Activated CD8-positive, alpha-beta memory T cell treated with anti-CD3 and anti-CD28 coated beads for 24 hours (primary cell): ENCODE measurements at places on chromosomes 6 and 20.
A peak's percentile ranks its signal among the peaks of the same experiment; 100 is the strongest.

- DNase-seq: no peak
Measured at GRCh38 chr20:18174906-18175683, 37.4 kb downstream of the KAT14 start.

DNA sequence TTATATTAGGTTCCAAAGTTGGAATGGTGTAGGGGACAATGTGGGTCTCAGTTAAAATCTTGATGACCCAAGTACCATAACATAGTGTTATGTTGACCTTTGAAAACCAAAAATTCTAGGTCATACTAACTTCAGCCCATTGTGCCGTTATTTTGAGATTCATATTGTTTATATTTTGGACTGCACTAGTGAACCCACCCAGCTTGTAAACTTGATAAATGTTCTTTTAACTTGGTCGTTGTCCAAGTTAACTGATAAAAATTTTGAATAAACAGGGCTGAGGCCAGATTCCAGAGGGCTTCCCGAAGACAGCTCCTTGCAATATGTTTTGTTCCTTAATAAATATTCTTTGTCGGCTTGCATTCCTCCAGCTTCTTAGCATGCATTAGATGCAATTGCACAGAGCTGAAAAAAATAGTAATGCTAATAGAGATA lies 90.3 kb downstream of the BCAS1 start:
- no peak for DNase-seq

DNA sequence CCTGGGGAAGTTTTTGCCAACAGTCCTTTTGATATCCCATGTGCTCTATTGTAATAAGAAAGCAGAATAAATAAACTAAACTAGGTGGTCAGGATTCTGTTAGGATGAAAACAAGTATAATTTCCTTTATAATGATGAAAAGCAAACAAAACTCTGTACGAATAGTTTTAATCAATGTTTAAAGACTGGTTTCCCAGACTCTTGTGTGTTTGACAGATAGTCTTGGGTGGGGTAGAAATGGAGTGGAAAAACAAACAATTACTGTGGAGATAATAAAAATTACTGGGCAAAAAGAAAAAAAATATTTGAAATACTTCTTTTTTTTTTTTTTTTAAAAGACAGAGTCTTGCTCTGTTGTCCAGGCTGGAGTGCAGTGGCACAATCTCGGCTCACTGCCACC lies 152.1 kb upstream of the FLRT3 start:
- DNase-seq: no peak

DNA sequence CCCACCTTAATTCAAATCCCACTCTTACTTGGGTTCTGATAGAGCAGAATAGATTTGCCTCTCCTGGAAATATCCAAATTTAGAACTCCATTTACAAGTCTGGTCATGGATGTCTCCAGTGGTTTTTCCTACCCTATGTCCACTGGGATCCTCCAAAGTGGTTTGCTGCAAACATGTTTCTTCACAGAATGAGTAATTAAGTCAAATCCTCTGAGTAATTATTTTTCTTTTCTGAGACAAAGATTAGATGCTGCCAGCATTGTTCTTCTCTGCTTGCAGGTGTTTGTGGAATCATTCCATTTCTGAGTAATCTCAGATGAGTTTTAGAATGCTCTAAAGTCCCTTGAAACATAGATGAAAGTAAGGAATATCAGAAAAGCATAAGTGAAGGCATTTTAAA lies 21.9 kb downstream of the DTD1 start:
- no peak for DNase-seq

- no peak for DNase-seq
Measured at GRCh38 chr6:1437553-1438406, 48.4 kb downstream of the FOXF2 start.

DNA sequence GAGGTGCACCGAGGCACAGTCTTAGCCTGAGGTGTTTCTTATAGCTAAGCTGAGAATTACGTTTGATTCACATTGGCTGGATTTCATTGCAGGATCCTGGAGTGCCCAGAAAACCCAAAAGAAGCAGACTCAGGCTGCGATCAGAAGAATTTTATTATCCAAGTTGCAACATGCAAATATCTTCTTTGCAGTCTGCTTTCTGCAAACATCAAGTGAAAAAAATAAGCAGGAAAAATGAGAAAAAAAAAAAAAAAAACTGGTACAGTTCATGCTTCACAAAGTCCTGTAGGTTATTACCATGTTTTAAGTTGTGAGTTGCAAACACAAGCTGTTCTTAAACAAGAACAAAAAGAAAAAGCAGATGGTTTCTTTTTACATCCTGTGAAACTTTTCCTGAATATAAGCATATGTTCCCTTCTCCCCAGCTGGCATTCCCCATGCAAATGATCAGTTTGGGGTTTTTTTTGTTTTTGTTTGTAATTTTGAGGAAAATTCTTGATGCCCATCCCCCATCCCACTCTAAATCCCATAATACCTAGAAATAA lies 349.0 kb downstream of the CBLN4 start:
- DNase-seq: no peak

DNA sequence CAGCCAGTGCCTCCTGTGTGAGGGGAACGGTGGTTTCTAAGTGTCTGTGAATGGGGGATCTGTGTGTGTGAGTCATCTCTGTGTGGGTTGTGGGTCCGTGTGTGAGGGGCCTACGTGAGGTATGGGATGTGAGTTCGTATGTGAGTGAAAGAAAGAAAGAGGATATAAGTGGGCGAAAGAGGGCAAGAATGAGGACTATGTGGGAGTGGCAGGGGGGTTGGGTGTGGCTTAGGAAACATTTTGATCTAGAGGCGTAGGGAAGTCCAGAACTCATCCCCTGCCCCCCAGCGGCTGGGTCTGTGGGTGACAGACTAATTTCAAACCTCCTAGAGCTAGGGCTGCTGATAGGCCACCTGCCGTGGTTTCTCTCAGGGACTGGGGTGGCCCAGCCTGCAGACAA lies 35.5 kb downstream of the DHX35 start:
- DNase-seq: peak; percentile 87

GRCh38 chr6:62805431-62805830 lies 405.8 kb upstream of the FKBP1C start:
- no peak for DNase-seq

DNA sequence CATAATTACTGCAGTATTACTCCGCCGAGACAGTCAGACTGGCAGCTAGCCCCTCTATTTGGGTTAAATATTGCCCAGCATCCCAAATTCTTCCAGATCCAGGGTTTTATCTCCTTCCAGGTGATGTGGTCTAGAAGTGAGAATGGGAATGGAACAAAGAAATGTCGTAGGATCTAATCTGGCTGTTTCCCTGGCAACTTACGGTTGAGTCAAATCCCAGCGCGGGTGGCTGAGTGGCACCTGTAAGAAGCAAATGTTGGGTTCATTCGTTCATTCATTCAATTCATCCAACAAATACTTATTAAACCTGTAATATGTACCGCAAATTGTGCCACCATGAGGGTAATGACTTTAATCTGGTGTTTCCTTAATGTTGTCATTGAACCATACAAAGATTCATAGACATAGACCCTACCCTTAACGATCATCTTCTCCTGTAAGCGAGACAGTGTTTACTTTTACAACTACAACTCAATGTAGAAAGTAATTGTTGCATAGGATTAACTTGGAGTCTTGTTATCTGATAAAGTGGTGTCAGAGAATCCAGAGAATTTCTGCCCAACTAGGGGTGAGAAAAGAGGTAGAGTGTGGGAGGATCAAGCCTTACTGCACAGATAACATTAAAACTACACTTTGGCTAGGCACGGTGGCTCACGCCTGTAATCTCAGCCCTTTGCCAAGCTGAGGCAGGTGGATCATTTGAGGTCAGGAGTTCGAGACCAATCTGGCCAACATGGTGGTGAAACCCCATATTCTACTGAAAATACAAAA lies 91.3 kb upstream of the ADGRF1 start:
- no peak for DNase-seq

GRCh38 chr20:17228624-17229061 lies 1.8 kb downstream of the PCSK2 start:
- no peak for DNase-seq

GRCh38 chr6:100721256-100721655 lies 159.9 kb downstream of the ASCC3 start:
- DNase-seq: no peak

GRCh38 chr20:45345104-45345936 lies 2.9 kb downstream of the SDC4 start:
- DNase-seq: no peak

GRCh38 chr6:138677538-138677937 lies 96.0 kb upstream of the CCDC28A start:
- no peak for DNase-seq

DNA sequence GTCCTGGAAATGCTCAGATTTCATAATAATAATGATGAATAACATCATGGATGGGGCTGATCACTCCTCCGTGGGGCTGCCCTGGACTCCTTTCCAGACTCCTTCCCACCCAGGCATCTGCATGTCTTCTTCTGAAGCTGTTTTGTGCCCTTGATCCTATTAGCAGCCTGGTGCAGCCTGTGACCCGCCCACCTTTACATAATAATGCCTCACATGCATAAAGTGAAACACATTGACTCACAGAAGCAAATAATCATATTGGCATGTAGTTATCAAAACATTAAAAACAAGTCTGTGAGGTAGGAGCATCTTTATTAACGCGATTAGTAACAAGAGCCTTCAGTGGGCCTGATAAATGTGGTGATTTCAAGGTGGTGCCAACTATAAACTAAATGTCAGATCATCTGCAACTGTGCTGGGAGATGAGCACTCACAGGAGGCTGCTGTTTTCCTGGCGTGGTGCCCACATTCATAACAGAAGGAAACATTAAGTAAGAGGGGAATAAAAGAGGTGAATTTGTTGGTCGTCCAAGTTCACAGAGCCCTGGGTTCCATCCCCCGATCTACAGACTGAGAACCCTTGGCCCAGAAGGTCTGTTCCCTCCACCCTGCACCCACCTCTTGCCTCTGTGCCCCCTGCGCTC lies 344.7 kb downstream of the CDH4 start:
- no peak for DNase-seq

DNA sequence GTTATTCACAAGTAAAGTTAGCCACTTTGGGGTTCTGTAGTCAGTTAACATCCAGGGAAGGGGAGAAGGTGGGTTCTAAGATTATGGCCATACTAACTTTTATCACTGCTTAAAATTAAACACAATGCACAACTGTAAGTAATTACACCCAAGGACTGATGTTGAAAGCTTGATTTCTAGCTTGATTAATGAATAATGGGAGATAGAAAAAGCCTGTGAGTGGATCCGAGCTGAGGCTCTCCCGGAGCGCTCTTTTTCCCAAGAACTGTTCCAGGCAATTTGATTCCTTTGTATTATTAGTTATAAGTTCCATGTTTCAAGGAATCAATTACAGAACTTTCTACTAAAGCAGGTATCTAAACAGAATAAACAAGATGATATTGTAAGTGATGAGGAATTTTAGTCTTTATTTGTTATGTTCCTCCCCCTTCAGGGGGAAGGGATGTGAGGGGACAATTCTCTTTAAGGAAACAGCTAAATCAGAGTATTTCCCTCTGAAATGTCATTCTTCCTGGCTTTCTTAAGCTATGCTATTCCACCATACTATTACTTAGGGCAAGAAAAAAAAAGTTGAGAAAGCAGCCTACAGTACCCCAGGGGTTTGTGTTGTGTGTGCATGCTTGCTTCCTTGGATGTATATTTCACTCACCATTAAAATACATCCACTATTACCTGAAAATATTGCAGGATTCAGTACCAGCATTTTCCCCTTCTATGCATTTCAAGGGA lies 3.8 kb downstream of the TSHZ2 start:
- no peak for DNase-seq

DNA sequence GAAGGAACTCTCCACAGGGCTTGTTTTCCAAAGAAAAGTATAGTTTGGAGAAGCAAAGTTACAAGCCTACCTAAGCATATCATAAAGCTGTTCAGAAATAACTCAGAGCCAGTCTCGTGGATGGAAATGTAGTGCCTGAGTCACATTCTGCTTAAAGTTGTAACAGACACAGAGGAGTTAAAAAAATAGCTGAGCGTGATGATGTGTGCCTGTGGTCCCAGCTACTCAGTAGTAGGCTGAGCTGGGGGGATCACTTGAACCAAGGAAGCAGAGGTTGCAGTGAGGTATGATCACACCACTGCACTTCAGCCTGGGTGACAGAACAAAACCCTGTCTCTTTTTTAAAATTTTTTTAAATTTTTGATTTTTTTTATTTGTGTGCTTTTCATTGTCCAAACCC lies 6.6 kb downstream of the ALDH5A1 start:
- DNase-seq: no peak

DNA sequence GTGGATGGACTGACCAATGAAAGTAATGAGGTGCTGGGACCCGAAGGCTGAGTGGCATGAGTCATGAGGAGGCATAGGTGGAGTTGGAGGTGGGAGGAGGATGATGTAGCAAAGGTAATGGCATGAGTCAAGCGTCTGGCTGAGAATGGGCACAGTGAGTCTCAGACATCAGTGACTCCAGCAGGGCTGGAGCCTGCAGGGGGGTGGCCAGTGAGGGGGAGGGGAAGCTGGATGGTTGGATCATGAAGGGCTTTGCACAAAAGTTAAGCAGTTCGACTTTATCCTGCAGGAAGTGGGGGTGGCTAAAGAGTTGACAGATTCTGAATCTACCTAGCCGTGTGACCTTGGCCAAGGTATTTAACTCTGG lies 99.0 kb upstream of the IYD start:
- DNase-seq: no peak

GRCh38 chr20:56424931-56425330 lies 12.9 kb downstream of the CASS4 start:
- no peak for DNase-seq

- no peak for DNase-seq
Measured at GRCh38 chr6:2448826-2449571, 203.6 kb upstream of the GMDS start.

DNA sequence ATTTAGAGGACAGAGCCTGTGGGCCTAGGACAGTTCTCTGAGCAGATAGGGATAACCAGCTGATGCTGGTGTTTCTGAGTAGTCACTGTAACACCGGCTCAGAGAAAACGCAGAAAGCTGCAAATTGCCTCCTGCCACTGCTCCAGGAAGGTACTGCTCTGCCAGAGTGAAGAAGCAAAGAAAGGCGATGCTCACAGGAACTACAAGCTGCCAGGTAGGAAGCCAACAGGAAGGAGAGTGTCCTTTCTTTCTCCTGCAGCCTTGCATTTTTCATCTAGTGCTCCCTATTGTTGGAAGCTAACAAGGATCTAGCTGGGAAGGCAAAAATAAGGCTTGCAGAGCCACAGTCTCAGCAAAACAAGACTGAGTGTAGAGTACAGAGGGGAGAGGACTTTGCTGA lies 70.7 kb upstream of the RAB32 start:
- no peak for DNase-seq

- no peak for DNase-seq
Measured at GRCh38 chr20:47730744-47731143, 54.5 kb downstream of the SULF2 start.

DNA sequence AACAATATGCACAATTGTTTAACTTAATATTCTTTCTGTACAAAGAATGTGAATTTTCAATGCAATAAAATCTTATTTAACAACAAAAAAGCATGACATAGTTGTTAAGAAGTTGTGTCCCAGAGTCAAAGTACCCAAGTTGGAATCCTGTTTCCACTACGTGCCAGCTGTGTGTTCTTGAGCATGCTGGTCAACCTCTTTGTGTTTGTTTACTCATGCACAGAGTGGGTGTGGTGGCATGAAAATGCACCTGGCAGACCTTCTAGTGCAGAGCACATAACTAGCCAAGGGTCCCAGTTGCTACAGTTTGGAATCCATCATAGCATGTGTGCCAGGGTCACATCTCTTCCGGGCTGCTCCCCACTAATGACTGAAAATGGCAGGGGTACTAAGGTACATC lies 24.7 kb upstream of the MOCS1 start:
- no peak for DNase-seq

GRCh38 chr6:108677357-108677756 lies 116.6 kb downstream of the FOXO3 start:
- DNase-seq: no peak
